ENCODE measurements at places on chromosomes 13 and 19.

DNA sequence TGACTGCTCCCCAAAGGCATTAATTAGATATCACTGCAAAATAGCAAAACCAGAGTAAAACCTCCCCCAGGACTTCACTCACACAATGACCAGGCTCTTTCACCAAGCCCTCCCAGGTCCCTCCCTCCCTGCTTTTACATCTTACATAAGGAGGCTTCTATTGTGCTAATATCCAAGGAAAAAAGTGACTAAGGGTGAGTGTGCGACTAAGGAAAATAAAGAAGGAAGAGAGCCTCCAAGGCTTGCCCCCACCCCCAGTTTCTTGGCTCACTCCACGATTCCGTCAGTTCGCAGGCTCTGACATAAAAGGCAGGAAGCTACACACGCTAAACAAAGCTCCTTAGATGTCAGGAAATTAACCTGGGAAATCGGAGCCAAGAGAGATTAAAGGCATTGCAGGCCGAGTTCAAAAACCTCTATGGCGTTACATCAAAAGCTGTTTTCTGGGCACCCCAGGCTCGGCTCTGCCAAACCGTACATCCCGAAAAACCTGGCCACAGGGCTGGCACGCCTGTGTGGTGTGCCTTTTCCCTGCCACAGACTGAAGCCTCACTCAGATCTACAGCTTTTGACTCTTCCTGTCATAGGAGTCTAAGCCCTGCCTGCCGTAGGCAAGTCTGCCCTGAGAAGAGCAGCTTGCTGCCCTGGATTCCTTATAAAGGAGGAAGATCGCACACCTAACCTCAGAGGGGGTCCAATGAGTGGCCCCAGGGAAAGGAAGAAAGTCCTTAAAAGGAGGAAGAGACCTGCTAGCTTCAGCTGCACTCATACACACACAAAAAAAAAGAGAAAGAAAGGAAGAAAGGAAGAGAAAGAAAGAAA lies 67.0 kb upstream of the SERP2 start:
- DNase-seq, result peak; percentile 57

DNA sequence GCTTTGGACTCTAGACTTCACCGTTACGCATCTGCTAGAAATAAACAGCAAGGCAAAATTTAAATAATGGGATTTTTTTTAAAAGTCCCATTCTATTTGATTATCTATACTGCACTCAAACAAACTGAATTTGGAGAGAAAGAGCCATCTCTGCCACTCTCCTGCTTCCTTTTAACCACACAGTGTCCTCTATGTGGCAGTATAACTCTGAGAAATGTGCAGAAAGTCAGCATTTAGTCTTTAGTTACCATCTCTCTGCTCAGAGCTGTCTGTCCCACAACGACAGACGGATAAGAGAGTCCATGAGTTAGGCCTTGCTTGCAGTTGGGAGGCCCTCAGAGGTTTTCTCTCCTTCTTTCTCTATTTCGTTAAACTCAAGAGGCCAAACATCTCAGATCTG lies 21.2 kb downstream of the CCNA1 start:
- DNase-seq, result no peak

DNA sequence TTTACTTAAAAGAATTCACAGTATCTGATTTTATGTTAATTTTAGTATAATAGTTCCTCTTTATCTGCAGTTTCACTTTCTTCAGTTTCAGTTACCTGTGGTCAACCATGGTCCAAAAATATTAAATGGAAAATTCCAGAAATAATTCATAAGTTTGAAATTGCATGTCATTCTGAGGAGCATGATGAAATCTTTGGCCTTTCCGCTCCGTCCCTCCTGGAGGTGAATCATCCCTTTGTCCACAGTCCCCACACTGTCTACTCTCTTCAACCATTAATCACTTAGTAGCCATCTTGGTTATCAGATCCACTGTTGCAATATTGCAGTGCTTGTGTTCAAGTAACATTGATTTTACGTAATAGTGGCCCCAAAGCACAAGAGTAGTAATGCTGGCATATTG lies 26.9 kb downstream of the SLITRK6 start:
- no peak for DNase-seq

GRCh38 chr19:14081797-14082674 lies 3.5 kb downstream of the C19orf67 start:
- peak; percentile 70 for DNase-seq

DNA sequence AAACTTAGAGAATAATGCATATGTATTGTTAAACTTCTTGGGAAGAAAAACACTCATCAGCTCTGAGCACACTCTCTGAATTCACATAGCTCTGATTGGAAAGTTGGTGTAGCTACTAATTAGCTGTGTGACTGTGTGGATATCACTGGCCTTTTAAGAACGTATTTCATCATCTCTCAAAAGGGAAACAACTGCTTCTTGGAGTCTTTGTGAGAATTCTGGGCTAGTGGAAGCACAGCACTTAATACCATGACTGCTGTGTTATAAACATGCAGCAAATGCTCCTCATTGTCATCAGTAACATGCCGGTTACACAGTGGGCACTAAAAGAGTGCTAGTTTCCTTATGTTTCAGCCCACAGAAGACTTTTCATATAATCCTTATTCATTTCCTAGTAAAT lies 220.9 kb upstream of the CSNK1A1L start:
- no peak for DNase-seq

DNA sequence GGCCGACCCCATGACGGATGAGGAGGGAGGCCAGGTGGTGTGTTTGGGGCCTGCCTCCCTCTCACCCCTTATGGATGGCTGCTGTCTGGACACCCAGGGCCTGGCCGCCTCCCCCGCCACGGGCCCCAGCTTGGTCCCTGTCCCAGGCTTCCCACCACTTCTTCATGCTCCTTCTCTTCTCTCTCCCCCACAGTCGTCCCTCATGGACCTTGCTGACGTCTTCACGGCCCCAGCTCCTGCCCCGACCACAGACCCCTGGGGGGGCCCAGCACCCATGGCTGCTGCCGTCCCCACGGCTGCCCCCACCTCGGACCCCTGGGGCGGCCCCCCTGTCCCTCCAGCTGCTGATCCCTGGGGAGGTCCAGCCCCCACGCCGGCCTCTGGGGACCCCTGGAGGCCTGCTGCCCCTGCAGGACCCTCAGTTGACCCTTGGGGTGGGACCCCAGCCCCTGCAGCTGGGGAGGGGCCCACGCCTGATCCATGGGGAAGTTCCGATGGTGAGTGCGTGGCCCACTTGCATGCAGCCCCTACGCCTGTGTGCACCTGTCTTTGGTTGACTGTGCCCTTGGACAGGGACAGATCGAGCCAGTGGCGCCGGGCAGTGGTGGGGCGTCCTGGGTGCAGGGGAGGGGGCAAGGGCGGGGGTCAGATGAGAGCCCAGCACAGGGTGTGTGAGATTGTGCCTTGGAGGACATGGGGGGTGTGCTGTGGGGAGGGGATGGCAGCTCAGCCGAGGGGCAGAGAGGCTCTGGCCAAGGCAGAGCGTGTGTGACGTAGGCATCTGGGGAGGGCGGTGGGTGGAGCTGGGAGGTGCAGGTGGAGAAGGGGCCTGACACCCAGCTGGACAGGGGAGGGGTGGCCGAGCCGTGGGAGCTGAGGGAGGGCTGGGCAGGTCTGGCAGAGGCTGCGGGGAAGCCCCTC lies 16.8 kb downstream of the EPN1 start:
- DNase-seq, result peak; percentile 26

GRCh38 chr19:17942582-17943273 lies 9.9 kb downstream of the CCDC124 start:
- DNase-seq, result no peak
